ENCODE measurements at places on chromosomes 6 and 20.

- peak; percentile 67 for DNase-seq
These were observed 33.0 kb upstream of the FILIP1 start for GRCh38 chr6:75526502-75527127.

DNA sequence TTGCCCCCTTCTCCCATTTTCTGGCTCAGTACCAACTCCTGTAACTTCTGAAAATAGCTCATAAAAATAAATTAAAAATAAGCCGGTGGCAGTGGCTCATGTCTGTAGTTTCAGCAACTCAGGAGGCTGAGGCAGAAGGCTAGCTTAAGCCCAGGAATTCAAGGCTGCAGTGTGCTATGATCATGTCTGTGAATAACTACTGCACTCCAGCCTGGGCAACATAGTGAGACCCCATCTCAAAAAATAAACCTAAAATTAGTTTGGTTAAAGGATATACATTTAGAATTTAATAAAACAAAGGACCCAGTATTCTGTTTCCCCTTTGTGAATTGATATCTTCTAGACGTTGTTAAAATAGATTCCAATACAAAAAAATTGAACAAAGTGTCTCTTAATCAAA lies 10.5 kb downstream of the PRDM13 start:
- no peak for DNase-seq

DNA sequence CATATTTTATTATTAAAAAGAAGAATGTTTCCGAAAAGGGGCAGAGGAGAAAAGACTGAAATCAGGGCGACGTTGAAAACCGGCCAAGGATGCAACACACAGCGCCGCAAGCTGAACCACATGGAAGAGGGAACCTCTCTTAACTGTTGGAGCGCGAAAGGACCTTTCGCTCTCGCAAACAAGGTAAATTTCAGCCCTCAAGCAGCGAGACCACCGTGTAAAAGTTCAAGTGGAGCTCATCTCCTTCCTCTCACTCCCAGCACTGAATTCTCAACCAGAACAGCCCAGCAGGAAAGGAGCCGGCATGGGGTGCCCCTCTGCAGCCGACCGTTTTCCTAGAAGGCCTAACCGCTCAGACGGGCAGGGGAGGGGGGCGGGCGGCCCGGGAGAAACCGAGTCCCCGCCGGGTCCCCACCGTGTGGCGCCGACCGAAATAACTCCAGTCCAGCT lies 621 bp downstream of the GPR63 start:
- DNase-seq: no peak

DNA sequence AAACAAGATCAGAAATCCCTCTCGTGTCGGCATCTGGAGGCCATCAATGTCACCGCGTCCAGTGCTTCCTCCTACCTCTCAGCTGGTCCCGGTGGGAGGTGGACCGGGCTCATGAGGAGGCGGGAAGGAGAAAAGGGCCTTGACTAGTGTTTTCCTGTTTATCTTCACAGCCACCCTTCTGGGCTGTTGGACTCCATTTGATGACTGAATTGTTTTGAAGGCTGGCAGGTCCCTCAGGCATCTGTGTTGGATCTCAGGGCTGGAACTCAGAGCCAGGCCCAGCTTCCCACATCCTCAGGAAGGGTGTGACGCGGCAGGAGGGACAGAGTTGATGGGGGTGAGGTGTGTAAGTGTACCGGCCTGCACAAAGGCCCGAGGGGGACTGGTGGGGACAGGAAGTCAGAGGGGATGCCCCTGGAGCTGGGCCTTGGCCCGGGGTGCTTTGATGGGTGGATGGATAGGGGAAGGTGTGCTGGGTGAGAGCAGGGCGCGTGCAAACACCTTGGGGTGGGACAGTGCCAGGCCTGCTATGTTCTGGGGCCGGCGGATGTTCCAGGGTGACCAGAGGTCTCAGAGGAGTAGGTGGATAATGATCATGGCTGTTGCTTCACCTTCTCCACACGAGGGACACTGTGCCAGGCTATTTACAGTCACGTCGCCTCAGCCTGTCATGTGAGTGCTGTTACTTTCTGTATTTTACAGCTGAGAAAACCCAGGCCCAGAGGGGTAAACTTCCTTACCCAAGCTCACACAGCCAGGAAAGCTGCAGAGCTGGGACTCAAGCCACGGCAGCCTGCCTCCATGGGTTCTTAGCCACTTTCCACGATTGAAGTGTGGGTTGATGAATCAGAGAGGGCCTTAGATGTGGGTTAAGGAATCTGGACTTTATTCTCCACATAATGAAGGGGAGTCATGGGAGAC lies 17.9 kb upstream of the CHMP4B start:
- DNase-seq: no peak

- DNase-seq: no peak
These were observed 9.8 kb upstream of the BTN1A1 start for GRCh38 chr6:26489996-26490964.

- no peak for DNase-seq
These were observed 6.9 kb downstream of the RIMS4 start for GRCh38 chr20:44803383-44803941.

DNA sequence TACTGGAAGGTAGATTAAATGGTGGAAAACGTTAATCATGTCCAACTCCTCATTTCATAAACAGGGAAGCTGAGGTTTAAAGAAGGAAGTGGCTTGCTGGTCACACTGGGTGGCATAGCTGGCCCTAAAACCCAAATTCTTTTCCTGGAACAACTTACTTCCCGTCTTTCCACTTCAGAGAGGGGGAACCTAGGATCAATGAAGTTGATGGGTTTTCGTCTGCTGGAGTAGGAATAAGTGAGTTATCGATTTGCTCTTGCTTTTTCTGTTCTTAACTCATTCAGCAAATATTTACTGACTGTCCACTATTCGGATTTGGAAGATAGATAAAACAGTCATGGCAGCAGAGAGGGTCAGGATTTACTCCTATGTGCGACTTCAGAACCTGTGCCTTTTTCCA lies 1.2 kb upstream of the SYS1 start:
- DNase-seq: no peak

GRCh38 chr6:100235631-100236030 lies 229.1 kb downstream of the SIM1 start:
- no peak for DNase-seq

GRCh38 chr20:33648396-33649004 lies 13.6 kb upstream of the C20orf144 start:
- DNase-seq: no peak

GRCh38 chr20:59149678-59150504 lies 13.7 kb upstream of the ZNF831 start:
- DNase-seq: no peak

- DNase-seq: peak; percentile 62
These were observed 5.7 kb downstream of the COMMD7 start for GRCh38 chr20:32737371-32738223.

- DNase-seq: peak; percentile 6
These were observed 30.5 kb upstream of the HFE start for GRCh38 chr6:26056583-26057350.

DNA sequence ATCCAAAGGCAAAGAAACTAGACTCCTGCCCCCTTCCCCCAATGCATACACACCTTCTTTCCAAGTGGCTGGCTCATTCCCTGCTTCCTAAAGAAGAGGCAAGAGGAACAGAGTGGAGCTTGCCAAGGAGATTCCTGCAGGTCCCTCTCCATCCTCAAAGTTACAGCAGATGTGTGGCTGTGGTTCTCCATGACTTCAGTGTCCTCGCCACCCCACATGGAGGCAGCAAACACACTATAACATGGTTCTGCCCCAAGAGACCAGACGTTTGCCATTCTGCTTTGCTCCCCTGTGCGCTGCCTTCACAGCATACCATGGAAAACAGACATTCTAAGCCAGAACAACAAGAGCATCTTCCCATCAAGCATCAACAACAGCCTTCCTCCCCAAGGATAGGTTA lies 84.4 kb downstream of the BACH2 start:
- DNase-seq: no peak

DNA sequence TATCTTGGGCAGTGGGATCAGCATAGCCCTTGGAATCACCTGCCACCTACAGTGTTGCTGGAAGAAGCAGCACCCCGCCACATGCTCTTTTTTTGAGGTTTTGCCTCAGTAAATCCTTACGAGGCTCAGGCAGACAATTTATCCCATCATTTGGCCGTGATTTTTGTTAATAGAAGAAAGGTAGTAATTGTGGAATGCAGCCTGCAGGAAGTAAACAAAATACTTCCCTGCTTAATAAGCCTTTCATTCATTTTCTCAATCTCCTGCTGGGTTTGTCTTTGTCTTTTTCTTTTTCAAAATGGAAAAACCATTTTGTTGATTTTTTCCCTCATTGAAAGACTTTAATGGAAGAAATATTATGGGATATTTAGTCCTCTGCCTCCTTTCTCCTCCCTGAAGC lies 93.7 kb upstream of the CD83 start:
- no peak for DNase-seq

DNA sequence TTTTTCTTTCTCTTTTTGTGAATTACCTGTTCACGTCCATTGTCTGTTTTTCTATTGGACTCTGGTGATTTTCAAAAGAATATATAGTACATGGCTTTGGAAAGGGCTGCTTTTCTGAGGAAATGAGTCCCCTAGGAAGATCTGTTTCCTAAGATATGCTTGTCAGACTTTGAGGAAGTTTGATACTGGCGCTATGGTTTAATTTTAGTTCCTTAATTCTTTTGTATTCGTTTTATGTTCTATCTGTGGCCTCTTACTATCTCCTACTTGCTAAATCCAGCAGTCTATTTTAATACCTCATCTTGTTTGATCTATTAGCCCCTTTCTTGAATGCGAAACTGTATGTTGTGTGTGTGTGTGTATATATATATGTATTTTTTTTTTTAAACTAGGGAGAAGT lies 101.9 kb downstream of the LIN28B start:
- DNase-seq: no peak

- no peak for DNase-seq
These were observed 207.3 kb downstream of the FARS2 start for GRCh38 chr6:5468586-5468985.

- DNase-seq: no peak
These were observed 31.4 kb downstream of the SLC35F1 start for GRCh38 chr6:117938311-117938995.

DNA sequence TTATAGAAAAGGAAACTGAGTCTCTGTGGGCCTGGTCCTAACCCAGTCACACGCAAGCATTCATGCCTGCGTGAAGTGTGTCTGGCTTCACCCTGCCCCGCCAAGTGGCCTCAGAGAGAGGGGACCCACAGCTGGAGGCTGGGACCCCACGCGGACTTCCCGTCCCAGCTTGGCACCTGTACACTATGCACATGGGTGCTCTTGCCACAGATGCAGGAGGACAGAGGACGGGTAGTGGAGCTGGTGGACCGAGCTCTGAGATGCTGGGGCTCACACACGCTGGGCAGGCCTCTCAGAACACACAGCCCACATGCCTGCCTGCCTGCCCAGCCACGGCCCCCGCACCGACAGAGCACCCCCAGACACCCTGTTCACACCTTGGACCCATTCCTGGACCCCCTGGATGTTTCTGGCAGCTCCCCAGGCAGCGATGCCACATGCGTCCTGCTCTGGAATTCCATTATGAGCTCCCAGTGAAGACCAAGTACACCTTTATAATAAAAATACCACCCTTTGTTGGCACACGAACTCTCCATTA lies 24.9 kb upstream of the SMOC2 start:
- DNase-seq: no peak

All from fibroblast of gingiva (primary cell).